ENCODE measurements at places on chromosomes 6 and 20.

- DNase-seq, result no peak
Observed at GRCh38 chr6:14037402-14038277, 79.9 kb upstream of the CD83 start.

- no peak for DNase-seq
Observed at GRCh38 chr6:101516578-101516977, 123.1 kb downstream of the GRIK2 start.

- no peak for DNase-seq
Observed at GRCh38 chr20:58697201-58697866, 4.7 kb downstream of the NPEPL1 start.

DNA sequence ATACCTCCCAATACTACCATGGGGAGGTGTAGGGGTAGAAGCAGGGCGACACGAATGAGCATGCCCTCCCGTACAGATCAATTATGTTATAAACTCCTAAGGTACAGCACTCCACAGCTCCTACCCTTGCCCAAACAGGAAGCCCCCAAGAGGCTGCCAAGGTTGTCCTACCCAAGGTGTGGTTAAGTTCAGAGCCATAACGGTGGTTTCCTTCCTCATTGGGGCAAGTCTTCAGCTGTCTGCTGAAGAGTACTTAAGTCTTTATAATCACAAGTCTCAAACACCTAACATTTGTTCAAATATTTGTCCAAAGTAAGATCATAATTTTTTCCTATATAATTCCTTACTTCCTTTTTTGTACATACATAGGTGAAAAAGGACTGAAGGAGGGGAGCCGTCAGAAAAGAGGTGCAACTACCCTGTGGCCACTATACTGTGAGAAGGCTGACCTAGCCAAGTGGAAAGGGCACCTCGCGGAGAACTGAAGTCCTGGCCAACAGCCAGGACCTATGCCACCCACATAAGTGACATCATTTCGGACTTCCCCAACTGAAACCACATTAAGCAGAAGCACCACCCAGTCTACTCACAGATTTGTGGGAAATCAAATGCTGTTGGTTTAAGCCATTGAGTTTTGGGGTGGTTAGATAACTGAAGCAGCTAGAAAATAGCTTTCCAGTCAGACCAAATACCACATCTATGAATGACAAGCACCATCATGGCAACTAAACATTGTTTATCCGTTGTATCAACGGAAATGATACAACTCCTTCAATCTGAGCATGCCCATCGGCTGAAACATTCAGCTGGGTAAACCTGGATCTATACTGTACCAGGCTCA is 2.9 kb upstream of the RAB22A start:
- no peak for DNase-seq

- DNase-seq, result no peak
Observed at GRCh38 chr20:15603978-15604805, 969.1 kb downstream of the KIF16B start.

- no peak for DNase-seq
Observed at GRCh38 chr6:168876956-168877355, 376.7 kb downstream of the THBS2 start.

- DNase-seq, result no peak
Observed at GRCh38 chr6:47437592-47437991, 40.0 kb upstream of the CD2AP start.

- no peak for DNase-seq
Observed at GRCh38 chr20:3797226-3797545, 1.1 kb downstream of the CDC25B start.

DNA sequence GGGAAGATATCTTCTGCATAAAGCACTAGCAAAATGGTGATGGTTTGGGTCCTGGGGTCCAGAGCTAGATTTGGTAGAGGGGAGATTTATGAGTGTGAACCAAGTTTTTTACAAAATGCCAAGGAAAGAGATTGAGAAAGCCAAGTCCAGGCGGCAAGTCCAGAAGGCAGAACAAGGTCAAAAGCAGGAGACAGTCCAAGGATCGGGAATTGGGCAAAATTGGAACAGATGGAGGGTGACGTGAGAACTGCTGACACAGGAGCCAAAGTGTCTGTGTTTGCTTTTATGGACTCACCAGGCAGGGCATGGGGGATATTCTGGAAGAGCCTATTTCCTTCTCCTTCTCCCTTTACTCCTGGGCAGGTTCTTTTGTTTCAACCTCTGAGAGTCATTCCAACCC is 4.1 kb downstream of the NHLRC1 start:
- DNase-seq, result no peak

DNA sequence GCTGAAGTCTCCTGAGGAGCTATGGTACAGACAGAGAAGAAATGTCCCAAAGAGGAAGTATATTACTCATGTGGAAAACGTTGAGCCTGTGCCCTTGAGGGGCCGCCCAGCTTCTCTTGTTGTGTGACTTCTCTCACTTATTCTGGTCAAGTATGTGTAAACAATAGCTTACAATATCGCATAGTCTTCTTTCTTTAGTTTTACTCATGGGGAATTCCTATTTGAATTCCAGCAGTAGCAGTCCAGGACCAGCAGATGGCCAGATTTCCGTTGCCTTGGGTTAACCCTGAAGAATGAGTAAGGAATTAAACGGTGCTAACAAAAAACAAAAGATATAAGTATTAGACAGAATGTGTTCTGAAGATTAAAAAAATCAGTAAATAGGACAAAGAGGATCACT is 522.0 kb upstream of the GJE1 start:
- no peak for DNase-seq

DNA sequence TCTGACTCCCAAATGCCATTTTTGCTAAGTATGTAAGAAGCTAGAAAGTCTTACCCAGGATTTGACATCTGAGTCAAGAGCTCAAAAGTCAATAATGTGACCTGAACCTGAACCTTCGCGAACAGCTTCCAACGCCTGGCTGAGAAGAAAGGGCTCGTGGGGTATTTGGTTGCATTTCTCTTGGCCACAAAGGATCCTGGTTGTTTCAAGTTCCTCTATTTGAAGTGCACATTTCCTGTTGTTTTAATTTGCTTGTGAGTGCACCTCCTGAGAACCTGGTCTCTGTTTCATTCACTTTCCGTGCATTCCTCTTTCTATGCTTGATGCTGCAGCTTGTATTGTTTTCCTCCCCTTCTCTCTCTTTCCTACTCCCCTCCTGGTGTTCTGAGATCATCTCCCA is 212.5 kb downstream of the FOXA2 start:
- DNase-seq, result no peak

- DNase-seq, result no peak
Observed at GRCh38 chr6:36886950-36887618, 1.3 kb downstream of the C6orf89 start.

- DNase-seq, result no peak
Observed at GRCh38 chr6:90095788-90096187, 200.9 kb downstream of the BACH2 start.

DNA sequence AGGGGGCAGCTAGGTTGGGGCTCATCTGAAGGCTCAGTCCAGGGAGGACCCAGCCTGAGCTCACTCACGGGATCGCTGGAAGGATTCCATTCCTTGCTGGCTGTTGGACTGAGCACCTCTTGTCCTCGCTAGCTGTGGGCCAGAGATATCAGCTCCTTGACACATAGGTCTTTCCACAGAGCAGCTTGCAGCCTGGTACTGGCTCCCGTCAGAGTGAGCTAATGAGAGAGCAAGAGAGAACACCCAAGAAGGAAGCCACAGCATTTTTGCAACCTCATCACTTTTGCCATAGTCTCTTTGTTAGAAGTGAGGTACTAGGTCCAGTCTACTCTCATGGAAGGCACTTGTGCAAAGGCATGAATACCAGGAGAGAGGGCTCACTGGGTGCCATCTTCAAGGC is 179.9 kb downstream of the CDC5L start:
- no peak for DNase-seq

DNA sequence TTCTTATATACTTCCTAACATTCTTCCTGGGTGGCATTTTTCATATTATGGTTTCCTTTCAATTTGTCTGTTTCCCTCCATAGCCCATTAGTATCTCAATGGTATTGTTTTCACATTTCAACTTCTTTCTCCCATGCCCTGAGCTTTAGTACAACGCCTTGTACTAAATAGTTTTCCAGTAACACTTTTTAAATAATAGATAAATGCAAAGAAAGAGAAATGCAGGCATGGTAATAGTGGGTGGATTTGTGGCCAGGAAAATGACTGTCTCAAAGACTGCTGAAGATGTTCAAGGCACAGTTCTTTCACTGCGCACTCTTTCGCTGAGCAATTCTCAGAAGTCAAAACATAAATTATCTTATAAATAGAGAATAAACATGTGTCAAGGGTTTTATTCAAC is 145.1 kb downstream of the LCA5 start:
- DNase-seq, result no peak
